NCI-H526 treated with DMSO at 0.1 percent for 48 hours (cell line): ENCODE measurements at places on chromosomes 12 and 14.

- DNase-seq: no peak
These were observed 342.5 kb downstream of the TMEM132D start for GRCh38 chr12:129561304-129561703.

DNA sequence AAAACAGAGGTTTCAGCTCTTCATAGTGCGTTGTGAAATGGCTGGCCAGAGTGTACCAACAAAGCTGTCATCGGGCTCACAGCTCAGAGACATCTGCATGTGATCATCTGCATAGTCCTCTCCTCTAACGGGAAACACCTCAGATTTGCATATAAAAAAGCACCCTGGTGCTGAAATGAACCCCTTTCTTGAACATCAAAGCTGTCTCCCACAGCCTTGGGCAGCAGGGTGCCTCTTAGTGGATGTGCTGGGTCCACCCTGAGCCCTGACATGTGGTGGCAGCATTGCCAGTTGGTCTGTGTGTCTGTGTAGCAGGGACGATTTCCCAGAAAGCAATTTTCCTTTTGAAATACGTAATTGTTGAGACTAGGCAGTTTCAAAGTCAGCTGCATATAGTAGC, 14.3 kb upstream of the PAPLN start:
- DNase-seq: no peak

DNA sequence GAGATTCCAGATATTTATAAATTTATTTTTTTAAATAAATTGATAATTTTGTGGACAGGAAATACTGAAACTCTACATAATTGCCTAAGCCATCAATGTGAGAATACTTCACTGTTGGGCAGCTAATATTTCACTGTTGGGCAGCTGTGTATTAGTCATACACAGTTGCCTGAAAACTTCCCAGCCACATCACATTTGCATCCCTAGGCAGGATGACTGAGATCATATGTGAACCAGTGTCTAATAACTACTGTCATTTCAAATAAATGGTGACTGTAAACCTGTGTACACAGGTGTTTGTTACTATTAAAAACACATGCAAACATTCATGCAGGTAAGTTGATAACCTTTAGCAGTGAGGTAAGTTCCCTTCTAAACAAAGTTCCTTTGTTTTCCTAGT, 43.9 kb downstream of the TMTC3 start:
- peak; percentile 97 for DNase-seq

- no peak for DNase-seq
These were observed 429.7 kb downstream of the DPF3 start for GRCh38 chr14:72464226-72464625.

DNA sequence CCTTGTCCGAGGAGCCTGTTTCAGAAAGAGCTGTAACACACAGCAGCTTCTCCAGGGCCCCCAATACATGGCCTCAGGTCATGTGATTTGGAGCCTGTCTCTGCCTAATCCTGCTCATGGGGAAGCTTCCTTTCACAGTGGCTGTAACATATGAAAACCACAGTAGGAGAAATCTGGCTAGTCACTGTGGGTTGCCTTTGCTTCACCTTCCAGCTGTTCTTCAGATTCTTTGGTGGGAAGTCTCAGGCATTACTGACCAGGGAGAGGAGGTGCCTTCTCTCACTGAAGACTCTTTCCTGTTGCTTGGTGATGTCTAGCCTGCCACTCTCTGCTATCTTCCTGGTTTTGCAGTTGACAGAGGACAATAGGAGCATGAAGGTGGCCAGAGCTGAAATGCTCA, 350.6 kb downstream of the DPF3 start:
- no peak for DNase-seq

DNA sequence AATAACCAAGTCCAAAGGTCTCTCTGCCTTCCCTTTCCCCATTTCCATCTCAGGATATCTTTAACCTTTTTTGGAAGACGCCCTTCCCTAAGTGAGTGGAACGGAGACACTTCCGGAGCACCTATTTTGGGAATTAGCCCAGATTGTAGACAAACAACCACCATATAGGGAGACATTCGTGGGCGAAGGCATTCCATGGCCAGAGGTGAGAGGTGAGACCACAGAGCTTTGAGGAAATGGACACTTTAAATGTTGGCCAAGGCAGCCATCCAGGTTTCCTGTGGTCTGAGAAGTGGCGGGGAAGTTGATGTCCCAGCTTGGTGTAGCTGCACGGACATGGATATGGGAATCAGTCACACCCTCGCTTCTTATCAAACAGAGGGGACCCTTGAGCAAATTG, 69.4 kb upstream of the BDKRB2 start:
- no peak for DNase-seq

DNA sequence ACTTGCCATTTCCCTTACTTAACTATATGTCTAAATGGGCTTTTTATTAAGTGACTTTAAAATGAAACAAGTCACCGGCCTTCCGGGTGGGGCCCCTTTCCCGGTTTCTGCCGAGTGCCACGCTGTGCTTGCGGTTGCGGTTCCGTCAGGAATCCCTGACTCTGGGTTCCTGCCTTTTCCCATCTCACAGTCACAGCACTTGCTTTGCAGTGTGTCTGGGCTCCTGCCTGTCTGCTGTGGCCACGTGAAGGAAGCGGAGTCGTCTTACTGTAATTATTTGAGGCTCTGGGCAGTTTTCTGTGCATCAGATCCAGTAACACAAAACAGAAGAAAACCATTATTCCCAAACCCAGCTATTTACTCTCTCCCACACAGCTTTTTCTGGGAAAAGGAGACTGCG, 44.0 kb upstream of the FRMD6 start:
- no peak for DNase-seq

- DNase-seq: no peak
These were observed 64.4 kb downstream of the C12orf42 start for GRCh38 chr12:103431387-103431786.

GRCh38 chr12:85004204-85004603, 31.9 kb downstream of the TSPAN19 start:
- DNase-seq: no peak

GRCh38 chr12:38588624-38589305, 272.2 kb downstream of the ALG10B start:
- no peak for DNase-seq

GRCh38 chr12:80677994-80678393, 29.4 kb upstream of the MYF6 start:
- no peak for DNase-seq

GRCh38 chr12:20722142-20722541, 27.0 kb downstream of the SLCO1C1 start:
- DNase-seq: no peak

GRCh38 chr14:21194597-21194996, 38.7 kb upstream of the OR5AU1 start:
- no peak for DNase-seq

- no peak for DNase-seq
These were observed 68.2 kb upstream of the FOXN3 start for GRCh38 chr14:89485264-89485663.

DNA sequence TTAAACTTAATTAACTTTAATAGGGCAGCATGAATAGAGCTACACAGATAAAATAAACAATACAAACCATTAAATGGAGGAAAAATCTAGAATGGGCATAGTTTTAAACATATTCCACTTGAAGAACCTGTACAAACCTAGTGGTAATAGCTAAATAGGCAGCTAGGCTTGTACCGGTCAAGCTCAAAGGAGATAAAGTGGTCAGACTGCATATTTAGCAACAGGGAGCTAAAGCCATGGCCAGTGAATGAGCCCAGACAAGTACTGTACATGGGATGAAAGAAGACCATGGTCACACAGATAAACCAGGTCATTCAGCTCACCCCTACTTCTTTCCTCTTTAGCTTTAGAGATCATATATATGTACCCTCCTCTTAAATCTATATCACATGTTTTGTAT, 186.6 kb upstream of the KRR1 start:
- DNase-seq: no peak

DNA sequence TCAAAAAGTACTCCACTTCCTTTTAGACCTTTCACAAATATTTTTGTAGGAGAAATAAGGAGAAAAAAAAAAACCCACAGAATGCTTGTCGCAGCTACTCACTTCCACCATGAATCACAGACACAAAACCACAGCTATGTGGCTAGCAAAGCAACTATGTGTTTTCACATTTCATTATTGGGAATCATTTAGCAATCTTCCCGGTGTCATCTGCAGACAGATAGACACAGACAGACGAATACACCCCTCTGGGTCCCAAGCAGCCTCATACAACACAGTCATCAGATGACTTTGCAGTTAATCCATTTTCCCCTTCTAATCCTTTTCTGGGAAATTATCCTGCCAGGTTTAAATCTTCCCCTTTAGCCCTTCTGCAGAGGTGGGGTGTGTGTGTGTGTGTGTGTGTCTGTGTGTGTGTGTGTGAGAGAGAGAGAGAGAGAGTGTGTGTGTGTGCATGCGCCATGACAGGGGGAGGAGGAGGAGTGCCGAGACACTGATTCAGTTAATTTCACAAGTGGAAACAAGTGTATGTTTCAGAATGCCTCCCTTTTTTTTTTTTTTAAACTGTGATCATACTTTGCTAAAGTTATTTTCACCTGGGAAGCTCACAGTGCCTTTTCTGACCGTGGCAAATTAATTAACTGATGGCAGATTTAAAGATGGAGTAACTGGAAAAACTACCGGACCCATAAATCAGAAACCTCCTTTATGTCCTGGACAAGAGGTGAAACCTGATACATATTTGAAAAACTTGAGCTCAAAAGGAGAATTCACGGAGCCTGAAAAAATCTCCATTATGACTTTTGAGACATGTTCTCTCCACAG, 39.9 kb downstream of the LTBP2 start:
- no peak for DNase-seq

GRCh38 chr12:42144158-42144407, 591 bp downstream of the GXYLT1 start:
- no peak for DNase-seq

DNA sequence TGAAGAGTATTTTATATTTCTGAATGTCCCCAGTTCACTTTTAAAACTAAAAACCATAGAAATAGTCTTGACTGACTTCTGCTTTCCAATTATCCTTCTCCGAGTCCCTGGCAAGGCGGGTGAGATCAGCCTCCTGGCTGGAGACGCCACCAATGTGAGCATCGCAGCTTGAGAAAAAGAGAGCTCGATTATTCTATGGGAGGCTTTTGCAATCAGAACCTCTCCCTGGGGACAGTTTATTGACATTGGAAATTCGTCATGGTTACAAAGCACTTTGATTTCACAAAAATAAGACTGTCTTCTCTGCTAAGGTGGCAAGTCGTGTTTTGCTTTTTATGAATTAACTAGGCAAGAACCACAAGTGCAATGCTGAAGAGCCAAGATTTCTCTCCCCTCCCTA, 23.6 kb upstream of the GPHB5 start:
- DNase-seq: no peak

DNA sequence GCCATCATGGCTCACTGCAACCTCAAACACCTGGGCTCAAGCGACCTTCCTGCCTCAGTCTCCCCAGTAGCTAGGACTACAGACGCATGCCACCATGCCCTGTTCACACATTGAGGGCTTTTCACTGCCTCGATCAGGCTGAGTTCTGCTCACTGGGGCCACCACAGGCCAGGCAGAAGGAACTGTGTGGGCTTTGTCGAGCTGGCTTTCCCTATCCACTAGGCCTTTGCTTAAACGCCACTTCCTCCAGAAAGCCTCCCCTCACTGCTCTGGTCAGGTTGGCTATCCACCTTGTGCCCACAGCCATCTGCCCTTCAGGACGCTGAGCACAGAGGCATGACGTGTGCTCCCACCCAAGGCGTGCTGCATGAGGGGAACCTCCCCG, 45.2 kb downstream of the MLXIP start:
- no peak for DNase-seq

GRCh38 chr12:106953352-106954250, 2.1 kb upstream of the TMEM263 start:
- no peak for DNase-seq

- no peak for DNase-seq
These were observed 631.1 kb upstream of the TMEM132C start for GRCh38 chr12:127635838-127636237.

DNA sequence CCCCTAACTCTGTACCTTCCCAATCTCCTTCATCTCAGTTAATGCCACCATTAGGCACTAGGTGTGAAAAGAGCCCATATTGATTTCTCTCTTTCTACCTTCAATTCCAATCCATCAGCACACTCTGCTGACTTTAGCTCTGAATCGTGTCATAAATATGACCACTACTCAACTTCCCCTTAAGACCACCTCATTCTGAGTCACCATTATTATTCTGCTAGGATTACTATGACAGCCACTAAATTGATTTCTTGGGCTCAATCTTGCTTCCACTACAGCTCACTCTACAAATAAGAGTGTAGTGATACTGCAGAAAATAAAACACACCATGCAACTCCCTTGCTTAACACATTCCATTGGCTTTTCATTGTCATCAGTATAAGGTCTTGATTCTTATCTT, 1449.0 kb upstream of the FLRT2 start:
- DNase-seq: no peak
